ENCODE measurements at places on chromosomes 11 and 22. TPM values are rescaled to one million over a fixed set of nuclear protein-coding genes. Genes with fewer than 3 reads are reported as not detected.

EWSR1 gene
- total RNA-seq, result 49.2 TPM

HBG2 gene
- not detected for total RNA-seq

DDTL gene
- total RNA-seq, result 2.6 TPM

CHRNA10 gene
- 0.44 TPM for total RNA-seq

DNA sequence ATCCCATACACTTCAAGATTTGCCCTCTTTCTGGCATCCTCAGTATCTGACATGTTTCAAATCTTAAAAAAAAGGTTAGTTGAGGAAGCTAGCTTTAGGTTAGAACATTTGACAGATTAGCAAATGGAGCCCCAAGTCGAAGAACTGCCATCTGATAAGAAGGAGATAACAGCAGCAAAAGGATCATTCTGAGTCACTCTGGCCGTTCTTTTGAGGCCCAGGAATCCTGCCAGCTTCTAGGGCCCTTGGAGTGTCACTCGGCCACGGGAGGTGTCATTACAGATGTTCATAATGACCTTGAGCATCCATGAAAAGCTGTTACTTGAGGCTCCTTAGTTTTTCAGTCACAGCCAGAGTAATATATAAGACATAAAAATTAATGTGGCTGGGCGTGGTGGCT is 132.1 kb upstream of the RASSF10 start:
- H3K4me1 ChIP-seq, result no peaks in the 10 kb centered on the region
- H3K4me3 ChIP-seq, result no peak overlapping the region
- H3K27ac ChIP-seq, result no peak overlapping the region
- no peak for DNase-seq
- no peaks in the 10 kb centered on the region for H3K27me3 ChIP-seq

DNA sequence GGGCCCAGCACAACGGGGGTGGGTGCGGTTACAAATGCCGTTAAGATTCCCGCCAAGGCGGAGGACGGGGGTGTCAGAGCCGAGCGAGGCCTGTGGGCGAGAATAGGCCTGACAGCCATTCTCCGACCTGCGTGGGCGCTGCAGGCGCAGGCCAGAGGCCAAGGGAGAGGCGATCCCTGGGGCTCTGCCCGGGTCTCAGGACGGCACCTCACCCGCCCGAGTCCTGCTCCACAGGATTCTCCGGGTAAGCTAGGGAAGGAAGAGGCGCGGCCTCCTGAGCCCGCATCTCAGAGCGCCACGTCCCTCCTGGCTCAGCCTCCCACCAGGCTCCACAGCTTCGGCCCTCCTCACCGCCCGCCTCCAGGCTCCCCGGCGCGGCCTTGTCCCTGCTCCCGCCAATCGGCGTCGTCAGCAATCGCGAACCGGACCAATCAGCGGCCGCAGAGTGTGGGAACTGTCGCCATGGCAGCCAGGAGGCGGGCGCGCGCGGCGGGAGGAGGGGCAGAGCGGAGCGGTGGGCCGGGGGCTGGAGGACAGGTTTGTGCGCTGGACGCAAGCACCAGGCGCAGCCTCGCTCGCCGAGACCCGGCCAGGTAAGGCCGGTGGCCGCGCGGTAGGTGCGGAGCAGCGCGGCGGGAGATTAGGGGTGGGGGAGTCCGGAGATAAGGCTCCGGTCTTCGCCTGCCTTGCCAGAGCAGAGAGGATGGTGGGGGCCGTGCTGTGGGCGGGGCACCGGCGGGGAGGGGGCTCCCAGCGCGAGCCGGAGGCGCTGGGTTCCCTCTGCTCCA is at the start of gene NUCB2:
NUCB2 (plus strand) TSS at position 504 of the 788 bp plus-strand sequence. CDS start 18,585 bp downstream, outside the sequence.
- H3K27me3 ChIP-seq, result no peaks in the 10 kb centered on the region
- peak within 1 kb of the TSS; percentile 92 for H3K27ac ChIP-seq
- peaks cover 11% of the 10 kb centered on the region for H3K4me1 ChIP-seq
- H3K4me3 ChIP-seq, result peak within 1 kb of the TSS; percentile 95

DNA sequence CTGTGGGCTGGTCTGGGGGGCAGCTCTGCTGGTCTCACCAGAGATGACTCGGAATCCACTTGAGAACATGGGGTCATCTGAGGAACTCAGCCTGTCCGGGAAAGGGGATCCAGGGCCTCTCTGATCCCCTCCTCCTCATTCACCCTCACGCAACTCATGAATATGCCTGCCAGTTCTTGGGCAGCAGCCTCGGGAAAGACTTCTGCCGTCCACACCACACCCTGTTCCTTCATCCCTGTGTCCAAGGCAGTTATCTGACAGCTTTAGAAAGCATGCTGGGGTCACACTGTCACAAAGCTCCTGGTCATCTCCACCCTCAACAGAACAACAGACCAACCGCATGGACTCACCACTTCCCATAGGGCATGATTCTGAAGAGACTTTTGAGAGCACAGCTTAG is 88.3 kb downstream of the AMOTL1 start:
- peaks cover 18% of the 10 kb centered on the region for H3K36me3 ChIP-seq
- no peak overlapping the region for H3K27ac ChIP-seq
- no peak overlapping the region for H3K4me3 ChIP-seq
- no peaks in the 10 kb centered on the region for H3K27me3 ChIP-seq
- no peaks in the 10 kb centered on the region for H3K4me1 ChIP-seq
- no peak for DNase-seq

DNA sequence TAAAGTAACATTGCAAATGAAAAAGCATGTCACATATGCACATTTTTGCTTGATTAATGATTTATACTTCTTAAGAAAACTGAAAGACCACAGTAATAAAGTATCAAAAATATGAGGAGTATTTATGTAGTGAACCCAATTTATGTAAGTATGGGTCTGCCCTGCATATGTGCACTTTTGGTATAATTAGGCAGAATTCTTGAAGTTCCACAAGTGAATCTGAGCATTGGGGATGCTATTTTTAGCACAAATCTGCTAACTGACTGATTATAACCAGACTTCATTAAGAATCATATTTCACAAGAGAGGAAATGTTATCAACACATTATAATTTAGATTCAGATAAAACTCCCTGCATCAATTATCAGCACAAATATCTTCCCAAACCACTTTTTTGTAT is 407.1 kb upstream of the LRRC4C start:
- no peaks in the 10 kb centered on the region for H3K4me1 ChIP-seq
- DNase-seq, result no peak
- no peak overlapping the region for H3K4me3 ChIP-seq
- peaks cover 4% of the 10 kb centered on the region for H3K27me3 ChIP-seq

DNA sequence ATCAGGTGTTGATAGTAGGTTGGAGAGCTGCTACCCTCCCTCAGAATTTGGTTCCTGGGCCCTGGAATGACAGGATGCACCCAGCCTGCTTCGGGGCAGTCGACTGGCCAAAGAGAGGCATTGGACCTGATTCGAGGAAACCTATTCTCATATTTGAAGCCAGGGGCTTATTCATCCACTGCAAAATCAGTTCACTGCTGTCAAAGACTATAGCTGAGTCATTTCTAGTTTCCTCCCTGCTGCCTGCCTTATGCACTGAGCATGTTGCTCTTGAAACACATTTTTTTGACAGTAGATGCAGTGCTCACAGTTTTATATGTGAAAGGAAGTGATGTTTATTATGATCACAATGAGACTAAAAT is 565.4 kb downstream of the ETS1 start:
- no peak overlapping the region for H3K27ac ChIP-seq
- no peaks in the 10 kb centered on the region for H3K4me1 ChIP-seq
- H3K36me3 ChIP-seq, result no peaks in the 10 kb centered on the region
- no peak for DNase-seq
- no peak overlapping the region for H3K4me3 ChIP-seq
- no peaks in the 10 kb centered on the region for H3K27me3 ChIP-seq

DNA sequence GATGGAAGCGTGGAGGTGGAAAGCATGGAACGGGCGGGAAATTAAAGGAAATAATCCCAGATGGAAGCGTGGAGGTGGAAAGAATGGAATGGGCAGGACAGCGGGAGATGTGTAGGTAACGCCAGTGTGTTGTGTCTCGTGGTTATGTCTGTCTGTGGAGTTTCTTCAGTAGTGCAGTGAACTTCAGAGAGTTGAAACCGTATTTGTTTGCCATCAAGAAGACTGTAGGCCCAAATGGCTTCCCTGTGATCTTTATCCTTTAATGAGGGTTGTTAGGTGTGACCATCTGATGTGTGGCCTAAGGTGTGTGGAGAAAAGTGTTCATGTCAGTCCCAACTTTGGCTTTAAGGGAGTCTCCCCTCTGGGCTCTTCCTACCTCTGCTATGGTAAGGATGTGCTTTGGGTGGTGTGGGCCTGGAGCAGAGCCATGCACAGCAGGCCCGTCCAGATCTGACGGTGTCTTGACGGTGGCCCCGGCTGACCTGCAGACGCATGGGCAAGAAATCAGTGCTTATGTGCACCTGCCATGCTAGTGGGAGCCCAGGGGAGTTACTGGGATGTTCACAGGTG is 39.6 kb downstream of the AP2A2 start:
- peaks cover 7% of the 10 kb centered on the region for H3K4me1 ChIP-seq
- H3K4me3 ChIP-seq, result no peak overlapping the region
- H3K27me3 ChIP-seq, result no peaks in the 10 kb centered on the region
- DNase-seq, result no peak

GRCh38 chr11:1206391-1207271 is 16.2 kb upstream of the MUC5B start:
- no peaks in the 10 kb centered on the region for H3K36me3 ChIP-seq
- no peak overlapping the region for H3K4me3 ChIP-seq
- no peak overlapping the region for H3K27ac ChIP-seq
- peak; percentile 45 for DNase-seq

- H3K36me3 ChIP-seq, result no peaks in the 10 kb centered on the region
- no peak overlapping the region for H3K27ac ChIP-seq
- peaks cover 17% of the 10 kb centered on the region for H3K4me1 ChIP-seq
- H3K4me3 ChIP-seq, result no peak overlapping the region
- no peak for DNase-seq
- no peaks in the 10 kb centered on the region for H3K27me3 ChIP-seq
Measured at GRCh38 chr11:22707119-22707899, 40.9 kb downstream of the GAS2 start.

DNA sequence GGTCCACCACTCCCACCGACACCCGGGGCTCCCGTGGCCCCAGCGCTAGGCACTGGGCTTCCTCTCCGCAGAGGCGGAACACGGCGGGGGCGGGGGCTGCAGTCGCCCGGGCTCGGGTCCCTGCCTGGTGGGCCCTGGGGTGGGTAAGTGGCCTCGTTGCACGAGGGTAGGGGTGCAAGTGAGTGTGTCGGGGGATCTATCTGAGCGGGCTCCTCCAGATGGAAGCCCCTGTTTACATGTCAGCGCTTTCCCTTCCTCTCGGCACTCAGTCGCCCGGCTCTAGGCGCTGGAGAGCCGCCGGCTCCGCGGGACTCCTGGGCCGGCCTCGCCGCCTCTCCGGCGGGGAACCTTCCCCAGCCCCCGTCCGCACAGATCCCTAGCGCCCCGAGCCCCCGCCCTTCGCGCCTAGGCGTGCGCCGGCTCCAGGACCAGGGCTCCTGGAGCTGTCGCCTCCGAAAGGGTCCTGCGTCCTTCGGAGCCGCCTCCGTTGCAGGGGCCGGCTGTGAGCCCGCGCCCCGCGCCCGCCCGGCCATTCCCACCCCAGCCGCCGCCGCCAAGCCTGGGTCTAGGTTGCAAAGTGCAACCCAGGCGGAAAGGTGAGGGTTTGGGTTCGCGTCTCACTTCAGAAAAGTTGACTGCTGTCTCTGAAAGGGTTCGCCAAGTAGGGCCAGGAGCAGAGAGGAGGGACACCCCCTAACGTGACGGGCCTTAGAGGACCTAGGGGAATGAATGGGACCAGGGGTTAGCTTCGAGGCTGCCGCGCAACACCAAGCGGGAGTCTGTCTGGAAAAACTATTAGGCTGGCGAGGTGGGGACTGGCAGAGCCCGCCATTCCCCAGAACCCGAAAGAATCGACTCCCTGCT is 978 bp downstream of the FLI1 start:
- peak overlapping the region; percentile 34 for H3K4me3 ChIP-seq
- no peaks in the 10 kb centered on the region for H3K36me3 ChIP-seq
- H3K27ac ChIP-seq, result no peak overlapping the region
- no peaks in the 10 kb centered on the region for H3K4me1 ChIP-seq
- peaks cover 10% of the 10 kb centered on the region for H3K27me3 ChIP-seq
- peak; percentile 76 for DNase-seq

- no peak for DNase-seq
- H3K36me3 ChIP-seq, result no peaks in the 10 kb centered on the region
- H3K27ac ChIP-seq, result no peak overlapping the region
Measured at GRCh38 chr11:134471087-134471715, 59.2 kb upstream of the B3GAT1 start.

DNA sequence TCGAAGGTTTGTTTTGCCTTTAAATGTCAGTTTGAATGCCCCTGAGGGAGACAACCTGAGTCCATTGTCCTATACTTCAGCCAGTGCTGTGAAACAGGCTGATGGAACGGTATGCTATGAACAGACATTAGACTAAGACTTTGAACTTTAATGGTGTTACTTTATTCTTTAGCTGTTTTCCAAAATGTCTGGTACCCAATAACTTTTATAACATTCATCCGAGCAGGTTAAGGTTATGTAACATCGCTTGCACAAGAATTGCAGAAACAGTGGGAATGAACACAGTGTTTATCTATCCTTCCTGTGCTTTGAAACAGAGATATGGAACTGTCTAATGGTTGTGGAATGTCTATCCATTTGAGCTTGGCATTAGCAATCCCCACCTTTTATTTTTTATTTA is 12.5 kb upstream of the PTS start:
- H3K4me1 ChIP-seq, result no peaks in the 10 kb centered on the region
- H3K36me3 ChIP-seq, result no peaks in the 10 kb centered on the region
- no peak for DNase-seq
- H3K27ac ChIP-seq, result no peak overlapping the region
- no peak overlapping the region for H3K4me3 ChIP-seq

- no peaks in the 10 kb centered on the region for H3K36me3 ChIP-seq
- no peak overlapping the region for H3K4me3 ChIP-seq
- no peaks in the 10 kb centered on the region for H3K27me3 ChIP-seq
- no peak overlapping the region for H3K27ac ChIP-seq
- H3K4me1 ChIP-seq, result no peaks in the 10 kb centered on the region
Measured at GRCh38 chr11:54979375-54979774, 272.7 kb downstream of the OR4A5 start.

GRCh38 chr11:81772166-81772565 is 961.5 kb downstream of the FAM181B start:
- no peak for DNase-seq
- H3K27me3 ChIP-seq, result no peaks in the 10 kb centered on the region
- H3K27ac ChIP-seq, result no peak overlapping the region
- H3K36me3 ChIP-seq, result no peaks in the 10 kb centered on the region

- no peaks in the 10 kb centered on the region for H3K36me3 ChIP-seq
- no peak overlapping the region for H3K27ac ChIP-seq
- DNase-seq, result no peak
- H3K27me3 ChIP-seq, result no peaks in the 10 kb centered on the region
Measured at GRCh38 chr11:76596652-76597051, 73.9 kb downstream of the LRRC32 start.

GRCh38 chr11:21933095-21933494 is 259.8 kb upstream of the ANO5 start:
- no peak overlapping the region for H3K4me3 ChIP-seq
- no peaks in the 10 kb centered on the region for H3K36me3 ChIP-seq
- no peaks in the 10 kb centered on the region for H3K4me1 ChIP-seq
- H3K27ac ChIP-seq, result no peak overlapping the region
- no peak for DNase-seq

All from pancreas (tissue), 10 donors.